Psoas muscle (tissue), 8 donors: ENCODE measurements at places on chromosomes 16 and 17. TPM values are rescaled to one million over a fixed set of nuclear protein-coding genes. Genes with fewer than 3 reads are reported as not detected.
A peak's percentile ranks its signal among the peaks of the same experiment; 100 is the strongest.

GRCh38 chr17:14389681-14390080, 88.8 kb downstream of the HS3ST3B1 start:
- no peak for DNase-seq

GRCh38 chr16:1791256-1791942, 2.1 kb downstream of the IGFALS start:
- DNase-seq: no peak

DNA sequence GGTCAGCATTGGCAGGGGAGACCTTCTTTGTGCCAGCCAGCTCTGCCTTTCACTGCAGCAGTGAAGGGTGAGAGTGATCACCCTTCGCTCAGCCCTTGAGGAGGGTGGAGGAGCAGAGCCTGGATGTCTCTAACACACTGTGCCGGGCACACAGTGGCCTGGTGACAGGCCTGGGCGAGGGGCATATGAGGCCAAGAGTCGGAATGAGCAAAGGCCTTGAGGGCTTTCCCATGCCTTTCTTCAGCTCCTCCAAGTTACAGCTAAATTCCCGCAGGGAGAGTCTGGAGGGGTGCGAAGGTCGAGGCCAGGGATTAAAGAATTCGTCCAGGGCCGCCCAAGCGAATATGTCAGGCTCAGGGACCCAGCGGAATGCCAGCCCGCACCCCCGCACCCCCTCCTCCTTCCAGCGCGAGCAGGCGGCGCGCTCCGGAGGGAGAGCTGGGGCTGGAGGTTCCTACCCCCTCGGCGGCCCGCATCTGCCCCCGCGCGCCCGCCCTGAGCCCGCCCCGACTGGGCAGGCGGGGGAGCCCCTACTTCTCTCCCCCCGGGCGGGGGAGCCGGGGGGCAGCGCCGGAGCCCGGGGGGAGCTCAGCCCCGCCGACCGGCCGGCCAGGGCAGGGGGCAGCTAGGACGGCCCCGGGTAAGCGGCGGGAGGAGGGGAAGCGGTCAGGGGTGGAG, at the start of gene RASL10B:
Gene RASL10B, plus strand, starts transcription at position 401 of the 678 bp plus-strand sequence. CDS start 3,546 bp downstream, outside the sequence.
- peak; percentile 78 for DNase-seq

DNA sequence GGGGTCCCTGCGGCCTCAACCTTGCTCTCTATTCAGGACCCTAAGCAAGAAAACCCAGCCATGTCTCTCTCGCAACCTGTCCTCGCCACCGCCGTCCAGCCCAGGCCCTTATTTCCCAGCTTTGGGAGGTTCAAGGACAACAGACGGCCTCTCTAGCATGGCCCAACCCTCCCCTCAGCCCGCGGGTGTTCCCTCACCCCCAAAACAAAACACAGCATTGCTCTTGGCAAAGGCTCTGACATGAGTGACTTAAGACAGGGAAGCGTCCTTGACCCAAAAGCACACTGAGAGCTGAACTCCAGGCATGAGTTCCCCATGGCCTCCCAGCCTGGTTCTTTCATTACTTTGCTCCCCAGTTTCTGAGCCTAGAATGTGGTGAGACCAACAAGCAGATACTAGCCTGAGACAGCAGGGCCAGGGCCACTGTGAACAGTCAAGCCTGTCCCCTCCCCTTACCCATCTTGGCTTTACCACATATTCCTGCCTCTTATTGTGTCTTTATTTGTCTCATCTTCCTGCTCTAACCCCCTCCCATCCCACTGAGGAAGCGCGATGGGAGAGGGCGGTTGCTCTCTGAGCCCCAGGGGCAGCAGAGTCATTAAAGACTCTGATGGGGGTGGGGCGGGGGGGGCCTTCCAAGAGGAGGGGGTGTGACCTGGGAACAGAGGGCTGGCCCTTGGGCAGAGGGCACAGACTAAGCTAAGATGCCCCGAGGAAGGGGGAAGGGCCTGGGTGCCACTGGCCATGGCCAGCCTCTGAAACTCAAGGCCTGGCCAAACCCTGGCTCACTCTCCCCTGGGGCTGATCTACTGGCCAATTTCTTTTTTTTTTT, 11.8 kb downstream of the SREBF1 start:
- DNase-seq: no peak

DNA sequence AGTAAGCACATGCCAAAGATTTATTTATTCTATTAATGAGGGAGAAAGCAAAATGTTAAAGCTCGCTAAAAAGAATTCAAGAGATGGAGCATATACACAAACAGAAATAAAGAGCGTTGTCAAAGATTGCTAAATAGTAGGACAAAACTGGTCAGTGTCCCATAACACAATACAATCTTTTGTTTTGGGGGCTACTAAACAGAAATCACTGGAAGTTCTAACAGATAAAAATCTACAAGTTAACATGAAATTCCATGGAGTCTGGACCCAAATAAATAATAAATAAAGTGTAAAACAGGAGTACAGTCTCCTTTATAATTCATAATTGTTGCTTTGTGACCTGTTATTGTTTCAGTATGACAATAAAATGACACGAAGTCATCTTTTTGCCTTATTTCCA, 115.2 kb upstream of the CNTNAP4 start:
- no peak for DNase-seq

- DNase-seq: peak; percentile 65
Observed at GRCh38 chr16:79261481-79261940, 339.0 kb downstream of the MAF start.

GRCh38 chr16:4904108-4904941, 32.6 kb downstream of the PPL start:
- DNase-seq: no peak

TOX3 gene
- total RNA-seq: not detected

GRCh38 chr17:14318918-14319205, 18.0 kb downstream of the HS3ST3B1 start:
- DNase-seq: no peak

GRCh38 chr17:80804466-80804865, 187.2 kb upstream of the CHMP6 start:
- DNase-seq: no peak

DNA sequence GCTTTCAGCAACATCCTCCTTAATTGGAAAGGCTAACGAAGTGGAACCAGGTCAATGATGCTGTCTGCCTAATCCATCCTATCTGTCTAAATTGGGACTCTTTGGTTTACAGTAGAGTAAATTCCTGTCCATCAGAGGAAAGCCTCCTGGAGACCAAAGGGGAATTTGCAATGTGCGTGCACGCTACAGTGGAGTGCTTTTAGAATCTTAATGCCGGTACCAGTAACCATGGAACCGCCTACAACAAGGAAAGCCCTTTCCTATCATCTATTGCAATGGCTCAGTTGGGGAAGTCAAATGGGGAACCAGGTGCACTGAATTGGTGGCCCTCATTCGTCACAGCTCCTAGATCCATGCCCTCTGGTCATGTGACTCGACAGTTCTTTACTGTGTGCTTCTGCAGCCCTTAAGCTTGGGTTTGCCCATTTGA, 110.1 kb downstream of the XYLT1 start:
- DNase-seq: no peak

- no peak for DNase-seq
Observed at GRCh38 chr16:22198547-22199293, 7.4 kb upstream of the EEF2K start.

KRTAP4-3 gene
- total RNA-seq: not detected

DNA sequence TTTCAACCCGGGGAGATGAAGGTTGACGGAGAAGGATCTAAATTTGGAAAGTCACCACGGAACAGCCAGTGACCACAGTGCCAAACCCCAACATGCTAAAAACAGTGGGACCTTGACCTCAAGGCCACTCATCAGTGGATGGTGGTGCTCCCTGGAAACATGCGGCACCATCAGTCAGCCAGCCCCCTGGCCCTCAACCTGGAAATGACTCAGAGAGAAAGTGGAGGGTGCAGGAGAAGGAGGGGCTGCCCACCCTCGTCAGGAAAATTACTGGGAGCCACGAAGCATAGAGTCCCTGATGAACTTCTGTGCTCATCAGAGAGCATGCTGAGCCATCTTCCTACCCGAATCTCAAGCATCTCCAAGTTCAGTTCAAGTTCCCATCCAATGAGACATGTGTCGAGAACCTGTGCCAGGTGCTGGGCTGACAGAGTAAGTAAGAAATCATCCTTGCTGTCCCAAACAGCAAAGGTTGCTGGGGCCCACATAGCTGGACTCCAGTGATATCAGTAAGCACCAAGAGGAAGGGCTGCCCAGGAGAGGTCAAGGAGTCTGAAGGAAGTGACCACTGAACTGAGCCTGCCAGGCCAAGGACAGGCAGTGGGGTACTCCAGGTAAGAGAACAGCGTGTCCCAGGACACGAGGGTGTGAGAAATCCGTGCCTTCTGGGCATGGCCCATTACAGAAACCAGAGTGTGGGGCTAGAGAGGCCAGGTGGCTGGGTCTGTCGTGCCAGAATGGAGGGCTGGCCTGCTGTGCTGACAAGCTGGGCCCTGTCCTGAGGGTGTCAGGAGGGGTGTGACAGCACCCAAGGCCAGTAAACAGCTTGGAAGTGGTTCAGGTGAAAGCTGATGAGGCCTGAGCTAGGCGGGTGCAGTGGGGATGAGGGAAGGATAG, 5.2 kb downstream of the PECAM1 start:
- DNase-seq: peak; percentile 63

- no peak for DNase-seq
Observed at GRCh38 chr17:14307560-14308024, 6.7 kb downstream of the HS3ST3B1 start.

- DNase-seq: no peak
Observed at GRCh38 chr17:33940769-33941370, 314.2 kb upstream of the CCL2 start.

- DNase-seq: no peak
Observed at GRCh38 chr17:2262135-2262587, 41.4 kb downstream of the SMG6 start.

GRCh38 chr16:84528322-84528721, 23.9 kb upstream of the MEAK7 start:
- DNase-seq: no peak

CSH1 gene
- not detected for total RNA-seq

ASIC2 gene
- total RNA-seq: not detected

DNA sequence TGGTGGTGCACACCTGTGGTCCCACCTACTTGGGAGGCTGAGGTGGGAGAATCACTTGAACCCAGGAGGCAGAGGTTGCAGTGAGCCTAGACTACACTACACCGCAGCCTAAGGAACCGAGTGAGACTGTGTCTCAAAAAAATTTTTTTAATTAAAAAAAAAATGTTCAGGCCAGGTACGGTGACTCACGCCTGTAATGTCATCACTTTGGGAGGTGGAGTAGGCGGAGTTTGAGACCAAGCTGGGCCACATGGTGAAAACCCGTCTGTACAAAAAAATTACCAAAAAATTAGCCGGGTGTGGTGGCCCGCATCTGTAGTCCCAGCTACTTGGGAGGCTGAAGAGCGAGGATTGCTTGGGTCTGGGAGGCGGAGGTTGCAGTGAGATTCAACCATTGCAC, 3.6 kb upstream of the FAM222B start:
- DNase-seq: peak; percentile 2

CD300E gene
- 0.50 TPM for total RNA-seq

NT5M gene
- total RNA-seq: 6.0 TPM

DNA sequence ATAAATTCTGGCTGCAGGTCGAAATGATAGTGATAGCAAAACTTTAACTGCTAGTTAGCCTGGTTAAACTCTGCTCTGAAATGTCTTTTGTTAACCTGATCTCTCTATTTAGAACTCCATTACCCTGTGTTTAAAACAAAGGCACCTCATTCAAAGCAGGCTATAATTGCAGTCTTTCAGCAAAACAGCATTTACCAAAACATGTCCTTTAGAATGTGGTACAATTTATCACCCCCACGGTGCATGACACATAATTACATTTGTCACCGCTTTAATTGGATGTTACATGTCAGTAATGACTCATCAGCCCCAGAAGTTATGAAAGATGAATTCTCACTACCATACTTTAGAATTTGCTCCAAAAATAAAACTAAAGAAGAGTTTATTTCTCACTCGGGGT, 295.4 kb downstream of the TOX3 start:
- no peak for DNase-seq
